ENCODE measurements at places on chromosomes 6 and 20.

DNA sequence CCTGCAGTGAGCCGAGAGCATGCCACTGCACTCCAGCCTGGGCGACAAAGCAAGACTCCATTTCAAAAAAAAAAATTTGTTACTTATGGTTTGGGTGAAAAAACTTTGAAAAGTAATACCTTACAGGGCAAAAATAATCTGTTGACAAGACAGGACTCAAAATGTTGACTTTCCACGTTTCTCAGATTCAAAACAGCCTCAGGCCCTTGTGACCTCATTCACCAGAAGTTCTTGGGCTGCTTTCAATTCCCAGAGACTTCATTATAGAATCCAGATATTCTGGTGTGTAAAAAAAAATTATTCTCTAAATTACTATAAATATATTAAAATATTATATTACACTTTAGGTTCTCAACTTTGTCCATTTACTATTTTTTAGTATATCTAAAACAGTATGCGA lies 116.2 kb downstream of the KCNQ5 start:
- DNase-seq, result no peak

DNA sequence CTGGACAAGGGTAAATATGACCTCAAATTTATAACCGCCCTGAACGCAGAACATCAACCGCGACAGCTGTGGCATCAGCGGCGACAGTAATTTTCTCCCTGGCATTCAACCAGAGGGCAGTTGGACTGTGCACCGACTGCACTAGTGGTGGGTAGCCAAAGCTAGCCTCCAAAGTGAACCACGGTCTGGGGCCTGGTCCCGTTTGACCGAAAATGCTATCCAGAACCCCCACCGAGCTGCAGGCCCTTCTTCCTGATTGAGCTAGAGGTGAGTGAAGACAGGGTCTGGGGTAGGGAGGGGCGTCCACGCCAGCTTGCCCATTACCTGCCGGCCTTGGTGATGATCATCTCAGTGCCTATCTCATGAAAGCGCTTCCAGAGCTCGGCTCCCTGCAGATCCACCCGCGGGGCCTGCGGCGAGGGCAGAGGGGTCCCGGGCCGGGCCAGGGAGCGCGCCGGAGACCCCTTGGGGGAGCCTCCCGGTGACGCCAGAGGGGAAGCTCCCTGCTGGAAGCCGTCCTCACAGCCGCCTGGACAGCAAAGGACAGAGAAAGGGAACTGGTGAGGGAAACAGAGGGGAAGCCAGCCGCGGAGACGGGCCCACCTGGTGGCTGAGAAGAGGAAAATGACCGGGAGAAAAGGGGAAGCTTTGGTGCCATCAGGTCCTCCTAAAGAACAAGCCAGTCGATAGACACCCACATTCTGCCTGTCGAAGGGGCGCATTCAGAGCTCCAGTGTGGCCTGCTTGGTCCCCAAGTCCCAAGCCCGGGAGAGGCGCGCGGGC lies 2.0 kb downstream of the TBX18 start:
- DNase-seq, result no peak

GRCh38 chr6:33280539-33280938 lies 3.6 kb downstream of the B3GALT4 start:
- DNase-seq, result no peak

DNA sequence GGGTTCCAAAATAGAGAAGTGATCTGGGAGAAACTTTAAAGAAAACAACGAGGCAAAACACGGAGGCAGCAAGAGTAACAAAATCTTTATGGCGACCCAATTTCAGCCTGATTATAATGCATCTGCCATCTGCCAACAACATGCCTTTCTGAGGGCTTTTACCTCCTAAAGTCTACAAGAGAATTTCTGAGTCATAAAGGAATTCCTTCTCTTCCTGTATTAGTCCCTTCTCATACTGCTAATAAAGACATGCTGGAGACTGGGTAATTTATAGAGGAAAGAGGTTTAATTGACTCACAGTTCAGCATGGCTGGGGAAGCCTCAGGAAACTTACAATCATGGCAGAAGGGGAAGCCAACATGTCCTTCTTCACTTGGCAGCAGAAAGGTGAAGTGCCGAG lies 226.6 kb downstream of the HACE1 start:
- DNase-seq, result no peak

DNA sequence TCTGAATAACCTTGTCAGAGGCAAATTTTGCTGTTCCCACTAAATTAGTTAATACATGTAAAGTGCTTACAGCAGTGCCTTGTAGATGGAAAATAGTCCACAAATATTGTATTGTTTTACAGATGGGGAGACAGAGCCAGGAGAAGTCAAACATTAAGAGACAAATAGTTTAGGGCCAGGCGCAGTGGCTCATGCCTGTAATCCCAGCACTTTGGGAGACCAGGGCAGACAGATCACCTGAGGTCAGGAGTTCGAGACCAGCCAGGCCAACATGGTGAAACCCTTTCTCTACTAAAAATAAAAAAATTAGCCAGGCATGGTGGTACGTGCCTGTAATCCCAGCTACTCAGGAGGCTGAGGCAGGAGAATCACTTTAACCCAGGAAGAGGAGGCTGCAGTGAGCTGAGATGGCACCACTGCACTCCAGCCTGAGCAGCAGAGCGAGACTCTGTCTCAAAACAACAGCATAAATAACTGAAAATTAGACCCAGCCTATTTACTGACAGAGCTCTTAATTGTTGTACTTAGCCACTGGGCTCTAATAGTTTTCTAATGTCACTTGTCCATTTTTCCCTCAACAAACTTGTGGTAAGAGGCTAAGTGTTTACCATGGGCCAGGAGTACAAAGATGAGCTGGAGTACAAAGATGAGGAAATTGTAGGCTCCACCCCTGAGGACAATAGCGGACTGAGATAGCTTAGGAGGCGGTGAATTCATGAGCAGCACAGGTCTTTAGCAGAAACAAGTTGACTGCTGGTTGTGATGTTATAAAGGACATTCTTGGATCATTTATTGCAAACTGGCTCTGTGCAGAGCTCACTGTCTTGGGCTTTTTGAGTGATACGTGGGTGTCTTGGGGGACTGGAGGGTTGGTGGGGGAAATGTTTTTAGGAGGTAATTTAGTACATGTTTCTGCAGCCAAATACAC lies 6.4 kb downstream of the ZSWIM3 start:
- DNase-seq, result no peak

GRCh38 chr6:54262499-54262898 lies 45.7 kb upstream of the TINAG start:
- no peak for DNase-seq

Data from HL-60 (cell line).